BJ (cell line): ENCODE measurements at places on chromosomes 12 and 14. TPM values are rescaled to one million over a fixed set of nuclear protein-coding genes. Genes with fewer than 3 reads are reported as not detected.

GRCh38 chr12:2250797-2251196 is 198.0 kb downstream of the CACNA1C start:
- DNase-seq, result no peak

- no peak for DNase-seq
Measured at GRCh38 chr14:55911776-55912175, 206.4 kb upstream of the PELI2 start.

SYNDIG1L gene
- not detected in 2 replicates for polyA plus RNA-seq

DNA sequence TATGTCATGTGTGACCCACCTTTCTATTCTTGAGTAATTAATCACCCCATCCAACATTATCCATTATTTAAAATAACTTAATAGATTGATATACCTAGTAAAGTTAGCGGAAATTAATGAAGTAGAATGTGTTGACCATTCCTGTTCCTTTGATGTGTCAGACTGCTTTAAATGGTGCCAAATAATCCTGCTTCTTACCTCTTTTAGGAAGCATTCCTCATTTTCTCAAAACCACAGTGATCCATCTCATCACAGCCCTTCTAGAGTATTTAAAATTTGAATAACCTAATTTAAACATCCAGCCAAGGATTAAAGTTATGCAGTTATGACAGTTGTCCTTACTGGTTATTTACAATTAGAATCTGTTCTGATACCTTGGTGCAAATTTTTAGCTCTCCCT is 6.9 kb downstream of the MGAT4C start:
- DNase-seq, result no peak

GRCh38 chr12:79911889-79912656 is 22.8 kb downstream of the PPP1R12A start:
- no peak for DNase-seq

DNA sequence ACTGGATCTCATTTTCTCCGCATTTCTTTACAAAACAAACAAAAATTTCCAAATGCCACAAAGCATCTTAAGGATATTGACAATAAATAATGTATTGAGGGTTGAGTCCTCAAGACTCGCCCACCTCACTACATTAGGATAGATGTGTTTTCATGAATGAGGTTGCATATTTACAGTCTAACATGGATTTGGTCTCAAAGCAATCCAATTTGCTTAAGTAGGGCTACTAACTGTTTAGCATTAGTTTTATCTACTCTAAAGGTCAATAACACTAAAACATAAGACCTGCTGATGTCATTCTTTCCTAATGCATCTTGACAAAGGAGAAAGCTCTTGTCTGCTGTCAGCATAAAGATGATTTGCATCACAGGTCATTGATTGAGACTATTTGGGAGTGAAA is 82.4 kb downstream of the PTPRR start:
- no peak for DNase-seq

GRCh38 chr14:22010545-22011252 is 337.1 kb upstream of the OR4E1 start:
- DNase-seq, result no peak

DNA sequence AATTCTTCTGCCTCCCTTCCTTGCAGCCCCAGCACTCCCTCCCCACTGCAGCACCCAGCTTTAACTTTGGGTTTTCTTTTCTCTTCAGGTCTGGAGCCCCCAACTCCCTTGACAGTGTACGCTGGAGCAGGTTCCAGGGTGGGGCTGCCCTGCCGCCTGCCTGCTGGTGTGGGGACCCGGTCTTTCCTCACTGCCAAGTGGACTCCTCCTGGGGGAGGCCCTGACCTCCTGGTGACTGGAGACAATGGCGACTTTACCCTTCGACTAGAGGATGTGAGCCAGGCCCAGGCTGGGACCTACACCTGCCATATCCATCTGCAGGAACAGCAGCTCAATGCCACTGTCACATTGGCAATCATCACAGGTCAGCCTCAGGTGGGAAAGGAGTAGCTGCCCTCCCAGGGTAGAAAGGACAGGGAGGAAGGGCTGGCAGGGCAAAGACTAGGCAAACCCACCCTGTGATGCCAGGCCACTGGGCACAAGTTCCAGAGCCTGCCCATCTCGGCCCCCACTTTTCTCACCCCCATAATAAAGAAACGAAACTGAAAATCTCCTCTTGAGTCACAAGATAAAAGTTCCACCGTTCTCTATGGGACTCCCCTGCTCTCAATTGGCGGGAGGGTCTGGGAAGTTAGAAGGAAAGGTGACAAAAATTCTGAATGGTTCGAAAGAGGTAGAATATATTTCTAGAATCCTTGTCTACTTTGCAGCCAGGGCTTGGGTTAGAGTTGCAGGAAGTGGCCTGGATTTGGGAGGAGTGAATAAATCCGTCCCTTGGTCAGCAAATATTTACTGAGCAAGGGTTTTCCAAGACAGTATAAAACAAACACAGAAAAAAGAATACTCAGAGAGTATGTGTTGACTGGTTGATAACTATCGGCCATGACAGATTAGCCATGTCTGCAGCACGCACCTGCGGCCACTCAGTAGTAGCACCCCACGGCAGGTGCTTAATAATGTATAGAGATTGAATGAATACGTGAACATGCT is 3.2 kb downstream of the LAG3 start:
- no peak for DNase-seq

XRCC3 gene
- 4.2 and 5.6 TPM in 2 replicates for polyA plus RNA-seq

CMA1 gene
- polyA plus RNA-seq, result not detected in 2 replicates

PRB3 gene
- not detected in 2 replicates for polyA plus RNA-seq
